ENCODE measurements at places on chromosomes 3 and 15.
A peak's percentile ranks its signal among the peaks of the same experiment; 100 is the strongest.

DNA sequence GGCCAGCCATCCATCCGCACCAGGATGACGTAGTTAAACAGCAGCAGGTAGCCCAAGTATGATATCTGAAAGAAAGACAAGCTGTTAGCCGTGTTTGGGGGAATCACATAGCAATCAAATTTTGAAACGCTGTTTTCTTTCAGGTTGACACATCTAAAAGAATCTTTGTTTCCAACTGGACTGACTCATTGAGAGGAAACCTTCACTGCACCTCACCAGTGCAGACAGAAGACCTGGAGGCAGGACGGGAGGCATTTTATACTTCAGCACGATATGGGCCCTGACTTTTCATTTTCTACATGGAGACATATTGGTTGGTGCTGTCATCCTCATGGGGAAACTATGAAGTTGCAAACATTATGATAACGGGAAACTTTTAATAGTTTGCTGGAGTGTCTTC is 44.2 kb upstream of the MTMR10 start:
- DNase-seq = no peak

DNA sequence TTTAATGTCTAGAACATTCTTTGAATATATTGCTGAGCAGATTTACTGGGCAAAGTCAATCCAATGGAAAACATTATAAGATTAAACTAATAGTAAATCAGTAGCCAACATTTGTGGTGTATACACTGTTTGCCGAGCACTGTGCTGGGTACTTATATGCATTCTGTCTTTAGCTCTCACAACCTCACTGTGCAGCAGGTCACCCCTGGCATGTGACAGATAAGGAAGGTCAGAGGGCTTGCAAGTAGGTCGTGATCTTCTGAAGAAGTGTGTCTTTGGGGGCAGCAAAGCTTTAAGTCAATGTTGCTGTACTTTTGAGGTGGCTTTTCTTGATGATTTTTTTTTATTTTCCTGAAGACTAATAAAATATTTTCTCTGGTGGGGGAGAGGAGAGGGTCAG is 62.2 kb downstream of the TCAIM start:
- no peak for DNase-seq

DNA sequence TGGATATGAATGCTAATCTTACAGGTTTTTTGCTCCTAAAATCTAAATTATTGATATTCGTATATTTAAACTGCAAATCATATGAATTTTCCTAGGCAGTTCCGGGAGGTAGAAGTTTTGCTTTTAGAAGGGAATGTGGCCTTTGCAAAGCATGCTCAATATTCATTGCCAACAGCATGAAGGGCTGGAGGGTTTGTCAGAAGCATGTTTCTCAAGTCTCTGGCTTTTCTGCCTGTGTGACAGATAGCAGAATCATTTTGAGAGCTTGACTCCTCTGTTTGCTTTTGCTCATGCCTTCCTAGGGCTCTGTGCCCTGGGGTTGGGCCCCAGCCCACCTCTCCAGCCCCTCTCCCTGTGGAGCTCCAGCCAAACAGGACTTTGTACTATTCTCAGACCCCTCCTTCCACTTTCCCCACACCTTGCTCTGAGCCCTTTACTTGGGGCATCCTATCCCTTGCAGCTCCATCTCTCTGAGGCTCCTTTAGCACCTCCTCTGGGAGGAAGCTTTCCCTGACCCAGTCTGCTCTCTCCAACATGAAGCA is 91.3 kb downstream of the ARNT2 start:
- no peak for DNase-seq

DNA sequence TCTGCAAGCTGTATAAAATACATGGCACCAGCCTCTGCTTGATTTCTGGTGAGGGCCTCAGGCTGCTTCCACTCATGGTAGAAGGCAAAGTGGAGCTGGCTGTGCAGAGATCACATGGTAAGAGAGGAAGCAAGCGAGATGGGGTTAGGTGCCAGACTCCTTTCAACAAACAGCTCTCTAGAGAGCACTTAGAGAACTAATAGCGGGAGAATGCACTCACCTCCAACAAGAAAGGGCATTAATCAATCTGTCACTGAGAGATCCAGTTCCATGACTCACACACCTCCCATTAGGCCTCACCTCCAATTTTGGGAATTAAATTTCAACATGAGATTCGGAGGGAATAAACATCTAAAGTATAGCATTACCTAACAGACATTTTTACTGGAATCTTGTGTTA is 644.1 kb upstream of the ARRDC4 start:
- no peak for DNase-seq

- peak; percentile 22 for DNase-seq
Measured at GRCh38 chr3:79729096-79729495, 38.7 kb downstream of the ROBO1 start.

DNA sequence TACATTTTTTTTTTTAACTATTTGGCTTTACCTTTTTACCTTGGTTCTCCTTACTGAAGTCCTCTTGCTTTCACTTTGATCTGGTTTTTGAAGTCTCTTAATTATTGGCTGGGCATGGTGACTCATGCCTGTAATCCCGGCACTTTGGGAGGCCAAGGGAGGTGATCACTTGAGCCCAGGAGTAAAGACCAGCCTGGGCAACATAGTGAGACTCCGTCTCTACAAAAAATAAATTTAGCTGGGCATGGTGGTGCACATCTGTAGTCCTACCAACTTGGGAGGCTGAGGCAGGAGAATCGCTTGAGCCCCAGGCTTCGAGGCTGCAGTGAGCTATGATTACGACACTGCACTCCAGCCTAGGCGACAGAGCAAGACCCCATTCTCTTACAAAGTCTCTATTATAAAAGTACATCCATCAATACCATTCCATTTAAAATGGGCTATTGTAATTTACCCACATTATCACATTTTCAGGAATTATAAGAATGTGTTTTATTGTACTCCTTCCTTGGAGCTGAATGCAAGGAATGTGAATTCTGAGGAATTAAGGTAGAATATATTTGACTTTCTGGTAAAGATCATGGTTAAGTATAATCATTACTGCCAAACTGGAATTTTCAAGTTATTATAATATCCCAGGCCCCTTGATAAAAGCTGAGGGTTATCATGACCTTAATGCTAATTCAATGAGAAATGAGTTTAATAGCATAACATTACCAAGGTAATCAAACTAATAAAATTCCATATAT is 49.0 kb downstream of the MSL2 start:
- DNase-seq = no peak

- no peak for DNase-seq
Measured at GRCh38 chr3:32126305-32127015, 20.0 kb downstream of the GPD1L start.

DNA sequence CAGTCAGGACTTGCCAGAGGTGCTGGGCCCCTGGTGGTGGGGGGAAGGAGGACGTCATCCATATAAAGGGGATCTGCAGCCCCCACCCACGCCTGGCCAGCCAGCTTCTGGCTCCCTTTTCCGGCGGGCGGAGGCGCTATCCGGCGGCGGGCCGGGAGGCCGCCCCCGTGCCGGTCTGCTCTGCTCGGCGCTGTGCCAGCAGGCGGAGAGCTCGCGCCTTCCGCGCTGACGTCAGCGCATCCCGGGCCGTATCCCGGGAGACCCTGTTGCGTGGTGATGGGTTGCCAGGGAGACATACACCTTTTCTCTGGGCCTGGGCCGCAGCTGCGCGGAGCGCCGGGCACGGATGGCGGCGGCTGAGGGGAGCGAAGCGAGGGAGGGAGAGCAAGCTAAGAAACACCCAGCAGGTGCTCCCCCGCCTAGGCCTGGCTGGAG is 1.1 kb downstream of the FAM131A start:
- DNase-seq = peak; percentile 72

DNA sequence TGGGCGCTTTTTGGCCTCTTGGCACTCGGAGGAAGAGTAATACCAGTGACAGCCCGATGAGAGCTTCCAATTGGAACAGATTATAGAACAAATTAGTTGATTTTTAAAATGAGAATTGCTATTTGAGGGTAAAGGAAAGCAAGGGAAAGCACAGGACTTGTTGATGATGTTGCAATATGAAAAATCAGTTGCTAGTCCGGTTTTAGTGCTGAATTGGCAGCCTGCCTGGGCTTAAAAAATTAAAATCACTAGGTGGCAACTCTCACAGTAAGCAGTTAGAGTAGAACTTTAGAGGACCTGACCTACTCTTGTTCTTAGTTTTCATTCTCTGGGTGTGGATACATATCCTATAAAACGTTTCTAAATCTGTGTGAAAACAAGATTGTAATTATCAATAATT is 2.1 kb upstream of the SCAANT1 start:
- no peak for DNase-seq

All from mesothelial cell of epicardium (in vitro differentiated cells).